ENCODE measurements at places on chromosomes 2 and 18.

GRCh38 chr2:235501673-235502031 lies 7.8 kb downstream of the AGAP1 start:
- no peak for DNase-seq

DNA sequence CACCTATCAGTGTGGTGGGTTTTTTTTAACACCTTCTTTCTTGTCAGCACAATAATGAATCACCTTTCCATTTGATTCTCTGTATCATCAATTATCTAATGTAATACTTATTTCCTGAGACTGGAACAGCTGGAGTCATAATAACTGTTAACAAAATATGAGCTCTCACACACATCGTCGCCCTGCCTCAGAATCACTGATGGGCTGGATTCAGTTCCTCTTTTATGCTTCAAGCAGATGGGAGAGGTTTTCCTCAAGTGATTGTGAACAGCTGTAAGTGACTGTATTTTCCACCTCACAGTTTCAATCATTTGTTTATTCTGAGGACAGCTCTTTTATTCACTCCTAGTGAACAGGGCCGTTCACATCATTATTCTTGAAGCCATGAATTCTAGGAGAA lies 330.2 kb downstream of the DSC3 start:
- no peak for DNase-seq

- DNase-seq = no peak
These were observed 8.1 kb downstream of the AMER3 start for GRCh38 chr2:130763405-130763804.

- peak; percentile 93 for DNase-seq
These were observed 302.2 kb upstream of the STON1 start for GRCh38 chr2:48227617-48228344.

DNA sequence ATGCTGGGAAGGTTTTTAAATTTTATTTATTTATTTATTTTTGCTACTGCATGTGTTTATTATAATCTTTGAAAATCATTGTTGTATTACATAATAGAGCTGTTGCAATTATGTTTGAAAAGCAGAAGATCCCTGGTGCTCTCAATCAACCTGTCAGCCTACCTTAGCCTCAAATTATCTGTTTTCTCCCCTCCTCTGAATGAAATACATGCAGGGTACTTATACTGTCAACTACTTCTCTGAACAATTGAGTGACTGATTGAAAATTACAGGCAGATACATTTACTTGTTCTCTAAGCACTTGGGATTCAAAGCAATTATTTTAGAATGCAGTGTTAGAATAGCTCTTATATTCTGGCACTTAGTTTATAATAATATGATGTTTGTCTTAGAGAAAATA lies 8.1 kb downstream of the KYNU start:
- DNase-seq = no peak

GRCh38 chr2:191048073-191048472 lies 34.1 kb upstream of the STAT1 start:
- DNase-seq = no peak

- no peak for DNase-seq
These were observed 79.3 kb upstream of the CD28 start for GRCh38 chr2:203626952-203627681.

DNA sequence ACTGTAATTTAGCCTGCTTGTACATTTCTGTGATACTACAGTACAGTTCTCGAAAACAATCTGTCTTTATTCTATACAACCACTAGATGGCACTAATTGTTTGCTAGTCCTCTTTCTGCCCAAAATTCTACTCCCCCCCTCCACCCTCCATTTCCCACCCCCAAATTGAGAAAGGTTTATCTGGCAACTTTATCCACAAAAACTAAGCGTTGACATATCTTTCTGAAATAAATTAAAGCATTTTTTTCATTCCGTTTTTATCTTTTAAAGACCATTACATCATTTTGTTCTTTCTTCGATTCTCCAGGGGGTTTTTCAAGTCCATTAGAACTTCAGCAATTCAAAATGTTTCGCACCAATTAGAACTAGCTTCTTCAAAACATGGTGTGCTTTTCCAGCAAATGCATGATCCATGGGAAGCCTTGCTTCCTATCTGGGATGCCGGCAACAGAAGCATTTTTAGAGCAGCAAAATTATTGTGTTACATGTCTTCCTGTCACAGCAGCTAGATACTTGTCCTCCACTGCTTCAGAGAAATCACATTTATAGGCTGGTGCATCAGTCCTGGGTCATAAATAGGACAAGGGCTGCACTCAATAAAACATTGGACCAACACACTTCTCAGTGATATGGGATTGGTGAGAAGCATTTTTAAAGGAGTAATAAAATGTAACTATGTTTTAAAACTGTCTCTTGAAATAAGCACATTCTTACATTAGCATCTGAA lies 241.3 kb downstream of the PAX3 start:
- peak; percentile 25 for DNase-seq

GRCh38 chr2:101900375-101900774 lies 91.4 kb upstream of the IL1R2 start:
- DNase-seq = no peak

DNA sequence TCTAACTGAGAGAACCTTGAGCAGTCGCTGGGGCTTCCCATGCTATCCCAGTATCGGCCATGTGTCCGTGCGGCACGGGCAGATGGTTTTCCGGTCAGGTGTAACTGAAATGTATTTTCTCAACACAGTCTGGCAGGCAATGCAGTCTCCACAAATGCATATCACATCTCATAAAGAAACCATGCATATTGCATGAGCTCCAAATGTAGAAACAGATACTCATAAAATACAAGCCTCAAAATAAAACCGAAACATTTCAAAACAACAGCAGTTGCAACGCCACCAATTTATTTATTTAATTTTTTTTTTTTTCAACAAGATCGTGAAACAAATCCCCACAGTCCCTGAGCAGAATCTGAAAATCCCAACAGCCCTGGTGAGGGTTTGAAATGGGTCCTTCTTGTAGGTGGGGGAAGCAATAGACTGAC lies 299.4 kb downstream of the LPIN1 start:
- DNase-seq = no peak

- no peak for DNase-seq
These were observed 247.9 kb downstream of the HDAC4 start for GRCh38 chr2:239152916-239153305.

DNA sequence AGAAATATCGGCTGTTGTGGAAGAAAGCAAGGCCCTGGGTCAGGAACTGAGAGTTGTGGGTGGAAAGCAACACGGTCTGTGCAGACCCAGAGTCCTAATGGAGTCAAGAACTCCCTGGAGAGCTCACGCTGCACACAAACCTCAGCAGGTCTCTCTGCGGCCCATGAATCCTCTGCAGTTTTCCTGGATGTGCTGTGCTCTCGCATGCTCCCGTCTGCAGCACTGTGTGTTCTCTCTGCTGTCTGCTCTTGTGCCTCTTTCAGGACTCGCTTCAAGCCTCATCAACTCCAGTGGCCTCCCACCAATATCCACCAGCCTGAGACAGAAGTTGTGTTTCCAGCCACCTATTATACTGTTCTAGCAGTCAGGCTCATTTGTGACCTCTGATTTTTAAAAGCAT lies 24.3 kb downstream of the RNU4ATAC start:
- DNase-seq = no peak

DNA sequence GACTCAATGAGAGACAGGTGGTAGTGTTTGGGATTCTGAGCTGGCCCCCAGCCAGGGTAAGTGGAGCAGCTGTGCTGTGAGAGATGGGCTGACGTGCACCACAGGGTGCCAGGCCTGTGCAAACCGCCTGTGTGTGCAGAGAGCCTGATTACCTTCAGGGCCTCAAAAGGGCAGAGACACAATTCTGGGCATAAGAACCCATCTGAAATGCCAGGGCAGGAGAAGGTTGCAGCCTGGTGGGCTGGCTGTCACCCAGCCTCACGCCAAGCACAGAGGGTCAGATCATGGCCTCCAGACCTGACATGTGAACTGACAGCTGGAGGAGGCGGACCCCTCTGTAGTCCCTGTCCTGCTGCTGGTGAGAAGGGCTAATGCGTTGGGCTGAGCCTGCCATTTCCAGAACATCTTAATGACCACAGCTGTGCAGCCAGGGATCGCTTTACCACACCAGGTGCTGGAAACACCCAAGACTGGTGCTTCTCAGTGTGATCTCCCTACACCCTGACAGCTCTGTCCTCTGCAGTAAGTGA lies 100.9 kb downstream of the ARL4C start:
- no peak for DNase-seq

DNA sequence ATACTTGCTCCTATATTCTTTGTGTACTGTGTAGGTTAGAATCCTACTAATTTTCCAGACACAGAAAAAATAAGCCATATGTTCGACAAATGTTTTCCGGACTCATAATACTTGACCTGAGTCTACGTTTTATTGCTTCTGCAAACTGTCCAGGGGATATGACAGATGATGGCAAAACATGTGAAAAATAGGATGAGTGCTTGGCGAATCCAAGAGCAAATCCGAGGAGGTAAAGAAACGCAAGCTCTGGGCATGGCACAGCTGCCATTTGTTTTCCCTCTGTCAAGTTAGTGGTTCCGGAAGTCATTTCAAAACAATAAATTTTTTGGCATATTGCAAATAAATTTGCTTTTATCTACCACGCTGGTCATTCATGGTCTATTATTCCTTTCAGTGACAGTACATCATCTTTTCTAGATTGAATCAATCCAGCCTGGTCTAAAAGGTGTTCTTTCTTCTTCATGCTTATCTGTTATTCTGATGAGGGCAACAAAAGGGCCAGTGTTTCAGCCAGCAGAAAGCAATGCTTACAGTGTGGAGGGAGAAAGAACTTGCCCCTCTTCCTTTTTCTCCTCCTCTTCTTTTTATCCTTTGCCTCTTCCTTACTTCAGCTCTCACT lies 476.1 kb upstream of the SOX11 start:
- DNase-seq = no peak
